LNCaP clone FGC (cell line): ENCODE measurements at places on chromosomes 2 and 18.

GRCh38 chr2:222024932-222025880, 273.6 kb downstream of the PAX3 start:
- peak; percentile 19 for DNase-seq

- DNase-seq, result no peak
Measured at GRCh38 chr2:107700073-107700472, 126.6 kb upstream of the RGPD4 start.

GRCh38 chr2:175709248-175709647, 292.8 kb downstream of the LNPK start:
- no peak for DNase-seq

GRCh38 chr2:70560040-70560439, 6.4 kb upstream of the TGFA start:
- no peak for DNase-seq

GRCh38 chr2:170073288-170073687, 104.7 kb upstream of the MYO3B start:
- DNase-seq, result peak; percentile 30
